Activated T-cell treated with anti-CD3 and anti-CD28 coated beads for 48 hours (primary cell): ENCODE measurements at places on chromosomes 5 and 9.
A peak's percentile ranks its signal among the peaks of the same experiment; 100 is the strongest.

DNA sequence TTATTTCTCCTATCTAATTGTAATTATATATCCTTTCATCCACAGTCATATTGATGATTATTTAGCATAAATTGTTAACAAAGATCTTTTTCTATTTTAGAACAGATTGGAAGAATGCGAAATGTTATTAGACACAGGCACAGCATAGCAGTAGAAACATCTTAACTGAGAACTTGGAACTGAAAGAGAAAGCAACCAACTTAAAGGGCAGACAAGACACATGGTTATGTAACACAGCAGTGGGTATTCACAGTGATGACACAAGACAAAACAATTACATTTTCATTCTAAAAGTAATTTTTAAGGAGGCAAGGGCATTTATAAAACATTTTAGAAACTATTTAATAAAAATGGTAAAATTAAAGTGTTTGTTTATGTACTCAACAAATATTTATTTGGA, 57.7 kb upstream of the MEF2C start:
- no peak for DNase-seq

DNA sequence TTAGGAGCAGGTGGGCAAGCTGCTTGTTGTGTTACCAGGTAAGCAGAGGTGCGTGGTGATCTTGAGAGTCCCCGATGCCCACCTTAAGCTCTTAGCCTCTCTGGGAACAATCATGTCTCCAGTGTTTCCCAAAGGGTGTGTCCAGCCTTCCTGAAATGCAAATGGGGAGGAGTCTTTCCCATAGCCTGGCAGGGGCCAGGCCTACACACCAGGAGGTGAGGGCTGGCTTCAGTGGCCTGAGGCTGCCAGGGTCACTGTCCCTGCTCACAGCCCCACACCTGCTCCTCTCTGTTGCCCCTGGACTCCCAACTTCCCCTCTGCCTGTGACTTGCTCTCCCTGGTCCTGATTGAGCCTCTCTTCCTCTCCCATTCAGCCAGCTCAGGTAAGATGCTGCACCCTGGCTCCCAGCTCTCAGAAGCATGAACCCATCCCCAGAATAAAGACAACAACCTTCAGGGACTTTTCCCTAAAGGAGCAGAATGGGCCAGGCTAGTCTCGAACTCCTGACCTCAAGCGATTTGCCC, 65.7 kb upstream of the PHYKPL start:
- DNase-seq = no peak

GRCh38 chr9:91421128-91421765, 2.4 kb downstream of the NFIL3 start:
- DNase-seq = peak; percentile 29

DNA sequence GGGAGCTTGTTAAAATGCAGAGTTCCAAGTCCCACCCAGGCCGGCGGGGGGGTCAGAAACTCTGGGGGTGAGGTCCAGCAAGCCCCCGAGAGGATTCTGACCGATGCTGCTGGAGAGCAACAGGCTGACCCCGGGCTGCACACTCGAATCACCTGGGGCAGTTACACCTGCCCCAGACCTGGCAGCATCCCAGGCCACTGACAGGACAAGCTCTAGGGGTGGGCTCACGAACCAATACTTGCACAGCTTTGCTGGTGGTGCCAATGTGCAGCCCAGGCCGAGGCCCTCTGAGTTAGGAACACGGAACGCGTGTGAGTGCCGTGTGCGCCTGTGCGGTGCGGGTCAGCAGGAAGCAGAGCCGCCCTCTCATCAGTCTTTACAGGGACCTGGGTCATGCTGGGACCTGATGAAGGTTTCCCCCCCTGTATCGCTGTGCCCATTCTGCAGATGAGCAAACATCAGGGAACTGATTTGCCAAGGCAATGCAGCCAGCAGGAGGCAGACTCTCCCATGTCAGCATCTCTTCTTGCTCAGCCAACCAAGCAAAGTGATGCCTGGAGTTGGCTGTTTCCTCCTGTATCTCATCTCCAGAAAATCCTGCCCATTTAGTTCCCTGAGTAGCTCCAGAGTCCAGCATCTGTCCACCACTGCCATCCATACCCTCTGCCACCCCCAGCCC, 16.3 kb downstream of the FAM163B start:
- DNase-seq = no peak

GRCh38 chr9:3008091-3008490, 164.2 kb upstream of the PUM3 start:
- no peak for DNase-seq

- DNase-seq = no peak
These were observed 246.0 kb upstream of the ANKRD55 start for GRCh38 chr5:56479126-56479525.

DNA sequence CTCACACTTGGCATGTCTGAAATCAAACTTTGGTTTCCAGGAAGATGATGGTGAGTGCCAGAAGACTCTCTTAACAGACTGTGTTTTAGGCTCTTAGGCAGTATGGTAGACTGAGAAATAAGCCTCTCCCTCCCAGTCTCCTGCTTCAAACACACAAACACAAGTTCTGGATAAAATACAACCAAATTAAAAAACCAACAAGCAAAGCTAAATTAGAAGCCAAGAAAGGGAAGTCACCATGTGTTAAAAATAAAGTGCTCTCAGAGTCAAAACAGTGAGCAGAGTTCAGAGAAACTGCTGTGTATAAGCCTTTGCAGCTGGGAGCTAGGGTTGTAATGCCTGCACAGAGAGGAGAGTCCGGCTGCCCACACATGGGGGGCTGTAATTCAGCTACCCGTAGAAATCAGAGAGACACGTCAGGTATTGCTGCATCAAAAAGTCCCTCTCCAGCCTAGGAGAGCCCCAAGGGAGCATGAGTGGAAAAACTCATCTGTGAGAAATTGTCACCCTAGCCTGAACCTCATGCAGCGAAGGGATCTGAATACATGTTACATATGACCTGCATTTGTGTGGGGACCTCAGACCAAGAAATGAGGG, 62.6 kb downstream of the ANGPTL2 start:
- no peak for DNase-seq

DNA sequence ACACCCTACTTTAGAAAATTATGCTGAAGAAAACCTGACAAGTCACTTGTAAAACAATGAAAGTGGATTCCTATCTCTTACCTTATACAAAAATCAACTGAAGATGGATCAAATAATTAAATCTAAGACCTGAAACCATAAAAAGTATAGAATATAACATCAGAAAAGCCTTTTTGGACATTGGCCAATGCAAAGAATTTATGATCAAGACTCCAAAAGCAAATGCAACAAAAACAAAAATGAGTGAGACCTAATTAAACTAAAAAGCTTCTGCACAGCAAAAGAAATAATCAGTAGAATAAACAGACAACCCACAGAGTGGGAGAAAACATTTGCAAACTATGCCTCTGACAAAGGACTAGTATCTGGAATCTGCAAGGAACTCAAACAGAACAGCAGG, 303.0 kb upstream of the CDH9 start:
- no peak for DNase-seq

GRCh38 chr9:18343784-18344183, 130.2 kb upstream of the ADAMTSL1 start:
- no peak for DNase-seq

GRCh38 chr9:33068991-33069390, 7.5 kb downstream of the SMU1 start:
- DNase-seq = no peak

- DNase-seq = no peak
These were observed 595 bp downstream of the PDLIM7 start for GRCh38 chr5:177496727-177497291.

- peak; percentile 19 for DNase-seq
These were observed 196.5 kb upstream of the TBCA start for GRCh38 chr5:77972469-77973252.

DNA sequence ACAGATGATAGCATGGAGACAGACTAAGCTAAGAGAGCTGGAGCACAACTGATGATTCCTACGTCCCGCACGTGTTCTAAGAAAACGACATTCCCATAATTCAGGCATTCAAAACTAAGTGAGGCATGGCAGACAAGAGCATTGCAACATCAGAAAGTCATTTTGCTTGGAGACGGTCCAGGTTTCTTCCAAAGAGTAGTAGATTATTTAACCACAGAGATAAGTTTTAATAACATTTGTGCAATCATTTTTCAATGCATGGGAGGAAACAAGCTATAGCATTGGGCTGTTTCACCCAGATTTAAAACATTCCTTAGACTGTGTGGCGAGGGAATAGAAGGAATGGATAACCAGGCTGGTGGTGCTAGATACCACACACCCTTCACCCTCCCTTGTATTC, 117.2 kb downstream of the APBA1 start:
- DNase-seq = no peak

DNA sequence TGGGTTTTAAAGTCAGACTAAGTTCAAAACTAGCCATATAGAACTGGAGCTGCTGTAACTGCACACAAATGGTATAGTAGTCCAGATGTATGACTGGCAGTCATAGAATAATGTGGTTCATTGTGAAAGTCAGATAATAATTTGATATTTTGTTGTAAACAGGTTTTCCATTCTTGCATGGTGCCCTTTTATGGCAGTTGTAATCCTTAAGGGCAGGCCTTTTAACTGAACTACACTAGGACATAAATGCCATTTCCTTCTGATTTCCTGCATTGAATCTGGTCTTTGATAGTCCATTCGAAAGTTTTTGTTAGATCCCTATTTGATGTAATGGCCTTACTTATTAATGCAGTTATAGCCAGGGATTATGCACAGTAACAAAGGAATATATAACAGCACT, 632.6 kb downstream of the PDE4D start:
- DNase-seq = no peak

DNA sequence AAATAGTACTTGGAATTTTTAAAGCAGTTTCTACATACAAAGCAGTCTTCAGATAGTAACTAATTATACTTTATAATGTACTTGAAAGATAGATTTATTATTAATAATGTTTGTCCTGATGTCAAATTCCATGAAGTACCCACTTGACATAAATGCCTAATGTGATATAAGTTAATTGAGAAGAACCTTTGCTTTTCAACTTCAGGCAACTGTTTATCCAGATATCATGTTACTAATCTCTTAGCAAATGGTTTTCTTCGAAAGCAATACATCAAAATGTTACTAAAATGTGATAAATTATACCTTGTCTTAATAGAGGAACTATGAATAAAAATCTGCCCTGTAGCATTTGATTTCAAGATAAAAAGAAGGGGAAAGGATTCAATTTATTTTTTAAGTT, 146.8 kb upstream of the FBXL17 start:
- DNase-seq = no peak

GRCh38 chr5:74221413-74221812, 419.1 kb downstream of the ENC1 start:
- no peak for DNase-seq

- DNase-seq = no peak
These were observed at the start of gene PAPPA for GRCh38 chr9:116153765-116154333. Gene PAPPA (plus strand): TSS chr9:116153791. CDS start chr9:116154173, 382 bp downstream.

- no peak for DNase-seq
These were observed 44.1 kb downstream of the C5orf15 start for GRCh38 chr5:133924221-133924920.

DNA sequence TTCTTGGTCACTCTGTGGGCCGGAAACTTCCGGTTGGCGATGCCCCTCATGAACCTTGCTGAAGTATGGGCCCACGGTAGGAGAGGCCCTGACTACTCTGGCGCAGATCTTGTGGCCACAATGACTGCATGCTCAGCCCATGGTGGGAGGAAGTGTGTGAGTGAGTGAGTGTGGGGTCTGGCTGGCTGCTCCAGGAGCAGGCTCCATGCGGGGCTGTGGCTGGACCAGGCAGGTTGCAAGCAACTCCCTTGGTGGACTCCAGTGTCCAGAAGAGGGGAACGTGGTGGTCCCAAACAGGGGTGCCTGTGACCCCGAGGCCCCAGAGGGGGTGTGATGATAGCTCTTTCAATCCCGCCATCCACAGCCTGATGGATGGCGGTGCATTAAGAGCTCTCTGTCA, 35.5 kb upstream of the PANK3 start:
- no peak for DNase-seq

DNA sequence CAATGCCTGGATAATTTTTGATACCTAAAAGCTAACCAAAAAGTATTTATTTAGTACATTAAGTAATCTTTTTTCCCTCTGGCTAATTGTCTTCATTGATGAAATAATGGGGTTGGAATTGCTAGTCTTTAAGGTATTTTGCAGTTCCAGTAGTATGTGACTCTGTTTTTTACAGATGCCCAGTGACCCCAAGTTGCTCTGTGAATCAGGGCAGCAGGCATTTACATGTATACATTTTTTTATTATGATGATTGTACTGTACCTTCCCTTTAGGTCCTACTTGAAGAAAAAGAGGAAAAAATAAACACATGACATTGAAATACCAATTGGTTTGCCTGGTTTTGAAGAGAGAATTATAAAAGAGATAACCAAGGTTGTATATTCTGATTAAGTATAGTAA, 385.5 kb downstream of the ADGRV1 start:
- no peak for DNase-seq
